ENCODE measurements at places on chromosomes 16 and 17. TPM values are rescaled to one million over a fixed set of nuclear protein-coding genes. Genes with fewer than 3 reads are reported as not detected.

DNA sequence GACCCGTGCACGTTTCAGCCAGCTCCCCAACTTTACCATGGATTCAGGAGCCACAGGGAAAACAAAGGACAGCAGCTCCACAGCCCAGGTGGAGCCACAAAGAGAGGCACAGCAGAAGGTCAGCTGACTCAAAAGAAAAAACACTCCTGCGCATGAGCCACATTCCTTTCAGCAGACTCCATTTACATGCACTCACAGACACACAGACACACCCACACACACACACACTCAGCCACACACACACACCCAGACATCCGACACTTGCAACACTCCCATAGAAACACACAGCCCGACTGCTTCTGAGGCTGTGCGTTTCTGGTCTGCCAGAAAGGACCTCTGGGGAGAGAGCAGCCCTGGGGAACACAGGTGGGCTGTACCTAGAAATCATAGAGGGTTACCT, 2335.5 kb downstream of the TP53TG3F start:
- no peaks in the 10 kb centered on the region for H3K36me3 ChIP-seq
- no peaks in the 10 kb centered on the region for H3K4me1 ChIP-seq
- no peak for DNase-seq

LGALS9 gene
- total RNA-seq = 1.3 TPM

DNA sequence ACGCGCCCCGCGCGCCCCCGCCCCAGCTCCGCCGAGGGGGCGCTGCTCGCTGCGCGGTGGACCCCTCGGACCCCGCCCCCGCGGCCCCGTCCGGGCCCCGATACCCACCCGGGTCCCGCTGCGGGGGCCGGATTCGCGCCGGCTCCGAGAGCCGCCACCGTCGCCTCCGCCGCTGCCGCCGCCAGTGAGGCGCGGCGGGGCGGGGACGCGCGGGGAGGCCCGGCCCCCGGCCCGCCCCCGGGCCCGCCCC, at the start of gene TBC1D16:
Gene TBC1D16, minus strand, starts transcription at position 186 of the 250 bp plus-strand sequence. CDS start 22,325 bp downstream, outside the sequence.
- peak within 1 kb of the TSS; percentile 90 for H3K27ac ChIP-seq
- no peaks in the 10 kb centered on the region for H3K27me3 ChIP-seq
- no peak for DNase-seq

- no peaks in the 10 kb centered on the region for H3K36me3 ChIP-seq
- H3K4me1 ChIP-seq = peaks cover 39% of the 10 kb centered on the region
- peak overlapping the region; percentile 98 for H3K27ac ChIP-seq
- H3K4me3 ChIP-seq = peak overlapping the region; percentile 87
- peak; percentile 74 for DNase-seq
- H3K27me3 ChIP-seq = no peaks in the 10 kb centered on the region
Observed at GRCh38 chr16:85172455-85173145, 60.3 kb upstream of the CIBAR2 start.

GRCh38 chr17:66837885-66838665, 3.2 kb downstream of the CACNG5 start:
- no peaks in the 10 kb centered on the region for H3K36me3 ChIP-seq
- no peaks in the 10 kb centered on the region for H3K4me1 ChIP-seq
- H3K27me3 ChIP-seq = peaks cover 51% of the 10 kb centered on the region
- H3K4me3 ChIP-seq = no peak overlapping the region

DNA sequence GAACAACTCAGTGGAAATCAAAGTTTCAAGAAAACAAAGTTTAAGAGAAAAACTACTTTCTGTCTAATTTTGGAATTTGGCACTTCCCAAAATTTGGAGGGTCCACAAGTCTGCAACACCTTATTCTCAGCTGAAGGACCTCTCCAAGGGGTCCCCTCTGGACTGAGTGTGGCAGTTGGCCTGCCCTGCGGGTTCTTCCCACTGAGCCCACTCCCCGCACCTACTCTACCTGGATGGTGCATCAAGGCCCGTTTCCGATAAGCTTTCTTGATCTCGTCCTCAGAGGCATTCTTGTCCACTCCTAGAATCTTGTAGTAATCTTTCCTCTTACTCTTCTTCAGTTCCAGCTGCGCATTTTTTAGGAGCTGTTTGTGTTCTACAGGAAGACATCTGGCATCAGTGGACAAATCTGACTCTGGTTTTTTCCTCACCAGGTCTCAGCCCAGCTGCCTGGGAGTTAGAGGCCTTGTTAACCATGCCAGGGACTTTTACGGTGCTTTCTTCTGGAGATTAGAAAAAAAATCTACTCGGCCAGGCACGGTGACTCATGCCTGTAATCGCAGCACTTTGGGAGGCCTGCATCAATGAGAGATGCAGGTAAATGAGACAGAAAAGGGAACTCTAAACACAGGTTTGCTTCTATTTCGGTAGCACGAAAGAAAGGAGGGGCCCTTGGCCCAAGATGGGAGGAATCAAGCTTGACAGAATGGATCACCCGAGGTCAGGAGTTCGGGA, 15.6 kb downstream of the CNP start:
- H3K4me1 ChIP-seq = peaks cover 1% of the 10 kb centered on the region
- no peak for DNase-seq

DNA sequence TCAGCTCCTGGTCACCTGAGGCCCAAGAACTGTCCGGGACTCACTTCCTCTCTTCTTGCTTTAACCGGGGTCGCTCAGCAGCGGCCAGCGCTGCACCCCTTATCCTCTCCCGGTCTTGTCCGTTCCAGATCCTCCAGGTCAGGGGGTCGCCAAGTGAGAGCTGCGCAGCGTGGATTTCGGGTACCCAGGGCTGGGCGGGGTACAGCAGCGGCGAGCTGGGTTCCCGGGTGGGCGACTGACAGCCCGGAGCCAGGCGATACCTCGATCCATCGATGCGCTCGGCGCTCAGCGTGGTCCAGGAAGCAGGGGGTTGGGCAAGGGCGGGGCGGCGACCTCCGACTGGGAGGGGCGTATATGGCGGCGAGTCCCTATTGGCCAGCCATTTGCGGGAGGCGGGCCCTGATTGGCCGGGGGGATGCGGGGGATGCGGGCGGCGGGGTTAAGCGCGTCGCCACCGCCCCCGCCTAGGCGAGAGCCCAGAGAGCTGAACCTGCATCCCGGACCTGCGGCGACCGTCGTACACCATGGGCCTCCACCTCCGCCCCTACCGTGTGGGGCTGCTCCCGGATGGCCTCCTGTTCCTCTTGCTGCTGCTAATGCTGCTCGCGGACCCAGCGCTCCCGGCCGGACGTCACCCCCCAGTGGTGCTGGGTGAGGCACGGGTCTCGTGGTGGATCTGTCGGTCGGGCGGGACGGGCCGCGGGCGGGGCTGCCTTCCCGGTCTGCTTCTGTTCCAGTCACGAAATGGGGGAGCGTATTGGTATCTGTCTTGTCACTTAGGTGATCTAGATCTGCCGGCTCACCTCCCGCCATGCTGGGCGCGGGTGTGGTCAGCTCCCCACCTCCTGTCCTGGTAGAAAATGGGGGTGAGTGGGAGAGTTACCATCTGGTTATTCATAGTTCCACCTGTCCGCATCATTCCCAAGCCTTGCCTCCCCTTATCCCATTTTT, at the start of gene PLA2G15:
Gene PLA2G15, plus strand, starts transcription at position 471 of the 951 bp plus-strand sequence. Its CDS starts 54 bp downstream, at position 525.
- H3K27ac ChIP-seq = no peak within 1 kb of the TSS
- no peaks in the 10 kb centered on the region for H3K36me3 ChIP-seq
- H3K27me3 ChIP-seq = no peaks in the 10 kb centered on the region
- H3K4me1 ChIP-seq = peaks cover 10% of the 10 kb centered on the region
- peak within 1 kb of the TSS; percentile 91 for H3K4me3 ChIP-seq

CLN3 gene
- 10.4 TPM for total RNA-seq

DNA sequence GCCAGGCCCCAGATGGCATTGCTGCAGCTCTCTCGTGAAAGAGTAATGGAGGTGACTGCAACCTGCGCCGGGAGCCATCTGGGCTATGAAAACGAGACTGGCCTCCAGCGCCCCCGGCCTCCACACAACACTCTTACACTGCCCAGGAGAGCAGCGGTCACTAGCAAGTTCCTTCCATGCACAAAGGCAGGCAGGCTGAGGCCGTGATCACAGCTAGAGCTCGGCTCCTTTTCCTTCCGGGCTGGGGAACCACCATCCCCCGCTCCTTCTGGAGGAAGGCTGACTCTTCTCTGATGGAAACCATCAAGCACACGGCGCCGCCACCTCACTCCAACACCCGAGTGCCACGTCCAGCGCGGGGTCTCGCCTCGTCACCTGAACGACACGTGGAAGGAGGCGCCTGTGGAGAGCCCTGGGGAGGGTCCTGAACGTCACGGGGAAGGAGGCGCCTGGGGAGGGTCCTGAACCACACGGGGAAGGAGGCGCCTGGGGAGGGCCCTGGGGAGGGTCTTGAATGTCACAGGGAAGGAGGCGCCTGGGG, 61.9 kb downstream of the KLHDC4 start:
- no peaks in the 10 kb centered on the region for H3K27me3 ChIP-seq
- no peaks in the 10 kb centered on the region for H3K4me1 ChIP-seq
- no peak for DNase-seq
- no peaks in the 10 kb centered on the region for H3K36me3 ChIP-seq
- H3K4me3 ChIP-seq = no peak overlapping the region
- no peak overlapping the region for H3K27ac ChIP-seq

GRCh38 chr16:58451945-58452401, 48.0 kb upstream of the NDRG4 start:
- H3K27me3 ChIP-seq = 0 out of 2 replicates have a peak, but pooled peaks cover 7% of the 10 kb centered on the region
- DNase-seq = peak; percentile 52
- H3K36me3 ChIP-seq = no peaks in the 10 kb centered on the region
- H3K4me3 ChIP-seq = no peak overlapping the region

SLC47A1 gene
- 7.0 TPM for total RNA-seq

- H3K36me3 ChIP-seq = no peaks in the 10 kb centered on the region
- peak; percentile 92 for DNase-seq
- peaks cover 45% of the 10 kb centered on the region for H3K4me1 ChIP-seq
- H3K27me3 ChIP-seq = no peaks in the 10 kb centered on the region
- peak overlapping the region; percentile 94 for H3K27ac ChIP-seq
- peak overlapping the region; percentile 54 for H3K4me3 ChIP-seq
Observed at GRCh38 chr16:31876951-31877828, 3.6 kb downstream of the ZNF267 start.

GRCh38 chr17:39462631-39463375, 1.5 kb downstream of the CDK12 start:
- peak; percentile 52 for DNase-seq
- no peaks in the 10 kb centered on the region for H3K36me3 ChIP-seq
- peak overlapping the region; percentile 98 for H3K27ac ChIP-seq
- H3K4me1 ChIP-seq = peaks cover 14% of the 10 kb centered on the region
- H3K27me3 ChIP-seq = no peaks in the 10 kb centered on the region
- H3K4me3 ChIP-seq = peak overlapping the region; percentile 98

DNA sequence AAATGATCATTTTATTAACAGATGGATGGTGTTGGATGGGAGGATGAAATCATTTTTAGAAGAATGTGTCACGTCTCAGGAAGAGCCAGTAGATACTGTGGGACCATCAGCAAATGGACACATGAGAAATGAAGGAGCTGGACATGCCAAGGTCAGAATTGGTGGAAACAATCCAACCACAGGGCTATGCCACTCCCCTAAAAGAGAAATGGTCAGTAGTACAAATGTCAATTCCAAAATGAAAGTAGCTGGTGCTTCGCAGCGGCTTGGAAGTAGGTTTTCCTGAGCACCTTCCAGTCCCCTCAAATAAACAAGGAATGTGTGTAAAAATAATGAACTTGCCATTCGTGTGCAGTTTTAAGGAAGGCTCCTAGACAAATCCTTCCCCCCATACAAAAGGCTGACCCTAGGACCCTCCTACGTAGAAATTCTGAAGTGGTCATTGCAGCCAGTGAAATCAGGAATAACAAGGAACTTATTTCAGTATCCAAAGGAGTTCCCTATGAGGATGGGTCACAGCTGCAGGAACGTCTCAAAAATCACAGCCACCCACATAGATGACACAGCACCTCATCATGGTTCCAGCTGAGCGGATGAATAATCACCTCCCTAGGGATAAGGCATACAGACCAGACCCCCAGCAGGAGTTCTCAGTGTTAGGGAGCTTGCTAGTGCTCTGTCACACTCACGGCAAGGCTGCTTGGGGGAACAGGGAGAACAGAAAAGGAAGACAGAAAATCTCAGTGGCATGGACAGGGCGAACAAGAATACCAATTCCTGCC, 239.2 kb downstream of the HS3ST3A1 start:
- H3K4me1 ChIP-seq = peaks cover 42% of the 10 kb centered on the region
- peak overlapping the region; percentile 69 for H3K27ac ChIP-seq

DNA sequence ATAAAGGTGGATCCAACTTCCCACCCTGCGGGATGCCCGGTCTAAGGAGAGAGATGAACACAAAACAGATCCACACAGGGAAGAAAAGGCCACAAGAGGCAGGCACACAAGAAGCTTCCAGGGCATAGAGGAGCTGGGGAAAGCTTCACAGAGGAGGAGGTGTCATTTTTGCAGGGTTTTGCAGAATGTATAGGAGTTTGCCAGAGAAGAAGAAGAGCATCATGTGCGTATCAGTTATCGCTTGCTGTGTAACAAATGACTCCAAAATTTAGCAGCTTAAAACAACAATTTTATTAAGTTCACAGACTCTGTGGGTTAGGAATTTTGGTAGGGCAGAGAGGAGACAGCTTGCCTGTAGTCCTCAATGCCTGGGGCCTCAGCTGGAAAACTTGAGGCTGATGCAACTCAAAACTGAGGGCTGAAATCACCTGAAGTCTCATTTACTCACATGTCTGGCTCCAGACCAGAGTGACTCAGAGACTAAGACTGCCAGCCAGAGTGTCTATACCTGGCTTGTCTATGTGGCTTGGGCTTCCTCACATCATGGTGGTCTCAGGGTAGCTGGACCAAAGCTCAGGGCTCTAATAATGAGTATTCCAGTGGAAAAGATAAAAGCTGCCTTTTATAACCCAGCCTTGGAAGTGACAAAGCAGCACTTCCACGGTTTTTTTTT, 33.9 kb upstream of the ZNF423 start:
- no peaks in the 10 kb centered on the region for H3K36me3 ChIP-seq
- DNase-seq = no peak
- no peak overlapping the region for H3K27ac ChIP-seq
- H3K4me3 ChIP-seq = no peak overlapping the region

- no peak overlapping the region for H3K27ac ChIP-seq
- DNase-seq = no peak
- H3K27me3 ChIP-seq = peaks cover 38% of the 10 kb centered on the region
Observed at GRCh38 chr16:3074860-3075522, 9.6 kb downstream of the IL32 start.

GRCh38 chr17:3892095-3892998, 506 bp downstream of the CAMKK1 start:
- DNase-seq = peak; percentile 86
- no peaks in the 10 kb centered on the region for H3K27me3 ChIP-seq
- H3K27ac ChIP-seq = peak overlapping the region; percentile 96
- peaks cover 37% of the 10 kb centered on the region for H3K4me1 ChIP-seq
- no peaks in the 10 kb centered on the region for H3K36me3 ChIP-seq

GRCh38 chr17:57289130-57289529, 32.8 kb downstream of the MSI2 start:
- no peak overlapping the region for H3K27ac ChIP-seq
- H3K4me1 ChIP-seq = no peaks in the 10 kb centered on the region
- peak; percentile 6 for DNase-seq
- no peaks in the 10 kb centered on the region for H3K27me3 ChIP-seq

CES3 gene
- total RNA-seq = not detected
